ENCODE measurements at places on chromosomes 5 and 9.
A peak's percentile ranks its signal among the peaks of the same experiment; 100 is the strongest.

DNA sequence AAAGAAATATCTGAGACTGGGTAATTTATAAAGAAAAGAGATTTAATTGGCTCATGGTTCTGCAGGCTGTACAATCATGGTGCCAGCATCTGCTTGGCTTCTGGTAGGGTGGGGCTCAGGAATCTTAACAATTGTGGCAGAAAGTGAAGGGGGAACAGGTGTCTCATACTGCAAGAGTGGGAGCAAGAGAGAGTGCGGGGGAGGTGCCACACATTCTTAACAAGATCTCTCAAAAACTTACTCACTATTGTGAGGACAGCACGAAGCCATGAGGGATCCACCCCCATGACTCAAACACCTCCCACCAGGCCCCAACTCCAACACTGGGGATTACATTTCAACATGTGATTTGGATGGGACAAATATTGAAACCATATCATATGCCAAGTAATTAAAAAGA is 70.1 kb upstream of the PANK3 start:
- DNase-seq = peak; percentile 12

GRCh38 chr9:2638871-2639673 is 17.5 kb downstream of the VLDLR start:
- no peak for DNase-seq

GRCh38 chr9:2214707-2215106 is 199.6 kb downstream of the SMARCA2 start:
- no peak for DNase-seq

- DNase-seq = no peak
Measured at GRCh38 chr9:91197232-91198181, 164.2 kb downstream of the AUH start.

DNA sequence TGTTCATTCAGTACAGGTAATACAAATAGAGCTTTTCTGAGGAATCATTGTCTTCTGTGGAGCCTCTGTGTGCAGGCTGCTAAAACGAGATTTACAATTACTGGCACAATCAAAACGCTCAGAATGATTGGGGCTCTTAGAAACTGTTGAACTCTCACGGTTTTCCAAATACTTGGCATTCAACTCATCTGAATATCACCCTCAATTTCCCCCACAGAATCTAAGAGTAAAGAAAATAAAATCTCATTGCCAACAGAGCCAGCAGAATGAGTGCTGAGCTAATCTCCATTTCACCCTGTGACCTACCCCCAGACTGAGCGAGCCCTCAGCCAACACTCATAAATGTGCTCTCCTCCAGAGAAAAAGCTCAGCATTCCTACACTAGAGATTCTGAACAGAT is 35.3 kb upstream of the TMED7 start:
- no peak for DNase-seq

- DNase-seq = no peak
Measured at GRCh38 chr5:98941131-98941883, 12.5 kb upstream of the CHD1 start.

DNA sequence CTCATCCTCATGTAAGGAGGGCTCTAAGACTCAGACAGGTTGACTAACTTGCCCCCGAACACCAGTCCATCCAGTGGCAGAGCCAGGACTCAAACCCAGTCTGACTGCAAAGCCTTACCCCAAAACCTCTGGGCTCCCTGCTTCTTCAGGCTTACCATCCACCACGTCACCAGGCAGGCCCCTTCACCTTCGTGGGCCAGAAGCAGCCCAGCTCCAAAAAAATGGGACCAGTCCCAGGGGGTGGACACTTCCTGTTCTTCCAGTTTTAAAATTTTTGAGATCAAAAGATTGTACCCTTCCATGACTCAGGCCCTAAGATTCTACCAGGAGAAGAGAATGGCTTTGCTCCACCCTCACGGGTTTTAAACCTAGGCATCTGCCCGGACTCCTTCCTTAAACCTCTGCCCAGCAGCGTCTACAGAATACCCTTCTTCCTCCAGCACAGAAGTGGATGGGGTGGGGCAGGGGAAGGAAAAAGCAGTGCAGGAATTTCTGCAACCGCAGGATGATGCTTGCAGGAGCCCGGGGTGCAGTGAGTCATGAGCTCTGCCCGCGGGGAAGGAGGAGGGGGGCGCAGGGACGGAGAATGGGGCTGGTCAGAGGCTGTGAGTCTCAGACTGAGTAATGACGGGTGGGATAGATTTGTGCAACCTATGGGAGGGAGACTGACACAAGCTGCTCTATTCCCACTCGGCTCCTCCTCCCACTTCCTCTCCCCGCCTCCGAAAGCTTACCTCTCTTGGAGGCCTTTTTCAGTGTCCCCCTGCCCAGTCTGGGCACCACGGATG is 50.4 kb upstream of the STXBP1 start:
- no peak for DNase-seq

DNA sequence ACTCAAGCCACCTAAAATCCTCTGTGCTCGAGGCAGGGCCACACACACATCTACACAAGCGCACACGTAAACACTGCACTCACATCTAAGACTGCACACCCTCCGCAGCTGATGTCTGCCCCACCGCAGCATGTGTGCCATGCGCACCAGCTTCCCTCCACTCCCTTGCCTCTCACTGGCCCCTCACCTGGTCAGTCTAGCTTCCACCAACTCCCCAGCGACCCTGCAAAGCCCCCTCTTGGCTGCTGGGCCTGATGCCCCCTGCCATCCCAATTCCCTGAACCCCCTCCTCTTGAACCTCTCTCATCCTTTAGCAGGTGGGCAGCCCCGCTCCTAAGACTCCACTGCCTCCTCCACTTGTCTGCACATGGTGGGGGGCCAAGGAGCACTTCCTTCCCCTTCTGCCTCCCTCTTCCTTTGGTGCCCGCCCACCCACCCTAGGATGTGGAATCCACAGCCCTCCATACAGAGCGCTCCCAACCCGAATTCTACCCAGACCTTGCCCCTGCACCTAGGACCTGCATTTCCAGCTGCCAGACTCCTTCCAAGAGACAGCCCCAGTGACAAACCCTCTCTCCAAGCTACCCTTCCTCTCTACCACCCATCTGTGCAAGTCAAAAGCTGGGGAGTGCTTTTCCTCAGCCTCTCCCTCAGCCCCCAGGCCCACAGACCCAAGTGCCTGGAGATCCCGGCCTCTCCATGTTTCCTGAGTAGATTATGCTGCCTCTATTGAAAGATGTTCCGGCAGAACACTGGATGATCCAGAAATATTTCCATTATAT is 23.9 kb downstream of the ADAMTS2 start:
- no peak for DNase-seq

- DNase-seq = peak; percentile 9
Measured at GRCh38 chr5:122844910-122845228, 544 bp upstream of the SNX24 start.

GRCh38 chr5:68071736-68072135 is 143.8 kb upstream of the PIK3R1 start:
- DNase-seq = no peak

- no peak for DNase-seq
Measured at GRCh38 chr5:133361922-133362321, 250.4 kb downstream of the FSTL4 start.

GRCh38 chr5:172866802-172867748 is 33.0 kb downstream of the ERGIC1 start:
- no peak for DNase-seq

- no peak for DNase-seq
Measured at GRCh38 chr5:66527478-66528035, 68.6 kb upstream of the MAST4 start.

DNA sequence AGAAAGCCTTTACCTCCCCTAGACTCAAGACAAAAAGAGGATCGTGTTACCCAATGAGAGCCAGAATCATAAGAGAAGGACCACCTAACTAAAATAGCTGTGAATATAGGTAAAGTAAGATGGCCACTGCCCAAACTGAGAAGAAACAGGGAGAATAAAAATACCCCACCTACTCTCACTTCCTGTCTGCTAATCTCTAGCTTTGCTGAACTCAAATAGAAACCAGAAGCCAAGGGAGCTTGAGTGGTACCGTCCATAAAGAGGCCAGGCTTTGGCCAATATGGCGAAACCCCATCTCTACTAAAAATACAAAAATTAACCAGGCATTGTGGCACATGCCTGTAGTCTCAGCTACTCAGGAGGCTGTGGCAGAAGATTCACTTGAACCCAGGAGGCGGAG is 123.0 kb upstream of the FST start:
- DNase-seq = no peak

DNA sequence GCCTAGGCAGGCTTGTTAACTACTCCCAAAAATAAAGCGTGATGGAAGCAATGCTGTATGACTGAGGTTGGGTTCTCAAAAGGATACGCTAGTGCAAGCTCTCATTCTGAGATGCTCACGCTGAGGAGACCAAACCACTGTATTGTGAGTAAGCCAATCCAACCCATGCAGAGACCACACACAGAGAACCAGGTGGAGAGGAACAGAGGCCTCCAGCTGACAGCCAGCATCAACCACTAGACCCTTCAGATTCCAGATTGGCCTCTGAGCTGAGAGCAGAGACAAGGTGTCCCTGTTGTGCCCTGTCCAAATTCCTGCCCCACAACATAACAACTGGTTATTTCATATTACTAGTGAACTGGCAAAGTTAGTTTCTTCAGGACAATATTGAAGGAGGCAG is 4.5 kb downstream of the TSTD2 start:
- no peak for DNase-seq

DNA sequence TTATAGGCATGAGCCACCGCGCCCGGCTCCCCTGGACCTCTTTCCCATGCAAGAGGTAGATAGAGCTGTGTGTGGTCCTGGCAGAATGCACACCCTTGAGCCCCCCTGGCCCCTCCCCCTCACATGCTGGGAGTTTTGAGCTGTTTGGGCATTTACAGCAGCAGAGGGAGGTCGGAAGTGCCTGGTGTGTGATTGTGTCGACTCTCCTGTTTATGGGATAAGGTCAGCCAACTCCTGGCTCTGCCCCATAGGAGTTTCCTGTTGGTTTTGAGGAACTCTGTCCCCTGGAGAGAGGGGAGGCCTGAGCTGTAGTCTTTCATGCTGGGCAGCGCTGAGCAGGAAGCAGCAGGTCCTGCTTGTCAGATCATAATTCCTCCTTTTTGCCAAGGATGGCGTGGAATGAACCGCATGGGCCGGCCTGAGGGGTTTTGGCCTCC is 6.0 kb downstream of the LRRC8A start:
- no peak for DNase-seq

DNA sequence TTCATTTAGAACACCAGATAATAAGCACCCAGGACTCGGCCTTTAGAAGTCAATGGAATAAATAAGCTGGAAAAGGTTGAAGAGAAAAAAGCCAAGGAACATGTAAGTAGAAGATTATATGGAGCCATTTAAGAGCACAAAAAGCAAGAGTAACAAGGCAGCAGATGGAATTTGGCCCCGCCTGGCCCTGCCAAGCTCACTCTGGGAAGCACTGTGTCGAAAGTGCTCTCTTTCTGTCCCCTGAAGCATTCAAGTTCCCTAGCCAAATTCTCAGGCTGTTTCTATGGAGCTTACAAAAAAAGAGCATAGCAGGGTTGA is 73.0 kb upstream of the GPR151 start:
- no peak for DNase-seq

DNA sequence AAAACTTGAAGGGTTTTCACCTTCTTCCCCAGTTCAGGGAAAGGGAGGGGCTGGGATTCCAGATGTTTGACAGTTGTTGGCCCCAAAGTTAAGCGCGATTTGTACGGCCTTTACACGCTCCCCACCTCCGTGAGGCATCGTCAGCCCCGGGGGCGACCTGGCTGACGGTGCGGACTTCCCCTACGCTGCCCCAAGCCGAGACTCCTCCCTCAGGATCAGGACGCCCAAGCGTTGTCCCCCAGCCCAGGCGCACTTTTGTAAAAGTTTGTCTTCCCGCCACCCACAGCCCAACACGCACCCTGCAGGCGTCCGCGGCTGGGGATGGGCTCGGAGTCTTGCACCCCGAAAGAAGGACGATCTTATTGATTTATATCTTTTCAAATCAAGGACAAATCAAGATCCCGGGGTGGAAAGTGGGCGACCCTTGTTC is 713 bp downstream of the MOB3B start:
- DNase-seq = peak; percentile 73

DNA sequence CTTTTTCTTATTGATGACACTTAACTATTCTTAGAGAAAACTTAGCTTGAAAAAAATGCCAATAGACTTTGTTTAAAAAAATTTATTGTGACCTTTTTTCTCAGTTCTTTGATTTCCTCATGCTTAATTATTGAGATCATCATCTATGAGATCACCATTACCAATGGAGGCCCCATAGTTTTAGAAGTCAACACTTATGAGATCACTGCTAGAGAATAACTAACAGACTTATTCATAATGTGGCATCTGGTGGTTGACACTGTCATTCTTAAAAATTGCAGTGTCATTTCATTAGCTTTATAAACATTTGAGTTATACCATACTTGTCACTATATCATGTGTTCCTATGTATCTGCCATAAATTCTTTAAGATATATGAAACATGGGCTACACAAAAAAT is 14.9 kb upstream of the FEM1C start:
- no peak for DNase-seq

- DNase-seq = no peak
Measured at GRCh38 chr5:133391354-133392136, 220.8 kb downstream of the FSTL4 start.

DNA sequence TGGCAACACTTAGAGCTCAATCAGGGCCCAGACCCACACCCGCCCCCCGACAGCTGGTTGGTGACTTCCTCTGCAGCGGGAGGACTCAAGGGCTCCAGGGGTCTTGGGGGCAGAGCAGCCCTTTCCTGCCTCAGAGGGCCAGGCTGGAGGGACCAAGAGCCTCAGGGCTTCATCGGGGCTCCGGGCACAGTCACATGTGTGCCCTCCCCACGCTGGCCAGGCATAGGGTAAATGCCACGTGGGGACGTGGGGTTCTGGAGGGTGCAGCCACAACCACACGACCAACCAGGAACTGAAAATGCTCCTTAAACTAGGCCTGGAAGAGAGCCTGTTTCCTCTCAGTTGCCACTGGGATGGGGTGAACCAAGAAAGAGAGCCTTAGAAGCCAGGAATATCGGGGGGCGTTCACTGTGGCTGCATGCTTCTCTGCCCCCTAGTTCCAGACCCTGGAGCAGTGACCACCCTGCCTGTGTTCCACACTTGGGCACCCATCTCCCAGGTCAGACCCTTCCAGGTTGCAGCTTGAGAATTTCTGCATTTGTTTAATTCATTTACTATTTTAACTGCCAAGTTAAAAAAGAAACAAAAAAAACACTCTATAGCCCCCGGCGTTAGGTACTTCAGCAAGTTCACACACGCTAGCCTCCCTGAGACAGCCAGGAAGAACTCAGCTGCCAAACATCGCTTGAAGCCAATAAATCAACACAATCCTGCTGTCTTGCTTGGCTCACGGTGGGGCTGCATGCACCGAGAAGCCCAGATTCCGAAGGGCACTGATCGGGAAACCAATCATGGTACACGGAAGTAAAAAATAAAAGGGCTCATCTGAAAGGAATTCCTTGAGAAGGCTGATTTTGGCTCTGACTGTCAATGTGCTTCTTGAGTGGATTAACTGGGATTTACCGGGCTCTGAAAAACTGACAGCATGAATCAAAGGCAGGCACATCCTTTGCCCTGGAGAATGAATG is 56.1 kb upstream of the PHYKPL start:
- DNase-seq = no peak

DNA sequence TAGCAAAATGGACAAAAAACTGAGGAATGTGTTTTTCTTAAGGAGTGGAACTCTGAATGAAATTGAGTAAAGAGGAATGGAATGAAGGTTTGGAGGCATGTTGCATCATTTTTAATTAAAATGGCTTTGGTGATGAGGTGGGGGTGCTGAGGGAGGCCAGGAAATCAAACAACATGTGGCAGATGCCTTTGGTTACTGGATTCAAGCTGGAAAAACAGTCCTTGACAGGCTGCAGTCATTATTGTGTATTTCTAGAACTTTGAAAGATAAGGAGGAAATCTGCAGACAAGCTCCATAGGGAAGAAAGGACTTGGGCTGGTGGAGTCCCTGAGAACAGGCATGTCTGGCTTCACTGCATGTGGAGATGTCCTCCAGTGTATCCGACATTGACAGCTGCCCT is 203.5 kb upstream of the HAPLN1 start:
- DNase-seq = no peak

Measured in activated CD4-positive, alpha-beta T cell treated with anti-CD3 and anti-CD28 coated beads for 36 hours (primary cell).